ENCODE measurements at places on chromosomes 12 and 14.

DNA sequence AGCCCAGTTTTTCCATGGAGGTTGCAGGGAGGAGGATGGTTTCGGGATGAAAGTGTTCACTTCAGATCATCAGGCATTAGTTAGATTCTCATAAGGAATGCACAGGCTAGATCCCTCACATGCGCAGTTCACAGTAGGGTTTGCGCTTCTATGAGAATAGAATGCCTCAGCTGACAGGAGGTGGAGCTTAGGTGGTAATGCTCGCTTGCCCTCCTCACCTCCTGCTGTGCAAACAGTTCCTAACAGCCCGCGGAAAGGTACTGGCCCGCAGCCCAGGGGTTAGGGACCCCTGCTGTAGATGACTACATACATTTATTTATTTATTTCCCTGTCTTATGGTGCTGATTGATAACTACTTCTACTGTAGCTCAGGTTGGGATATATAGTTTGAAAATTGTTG lies 93.2 kb downstream of the FBXO33 start:
- DNase-seq = no peak

DNA sequence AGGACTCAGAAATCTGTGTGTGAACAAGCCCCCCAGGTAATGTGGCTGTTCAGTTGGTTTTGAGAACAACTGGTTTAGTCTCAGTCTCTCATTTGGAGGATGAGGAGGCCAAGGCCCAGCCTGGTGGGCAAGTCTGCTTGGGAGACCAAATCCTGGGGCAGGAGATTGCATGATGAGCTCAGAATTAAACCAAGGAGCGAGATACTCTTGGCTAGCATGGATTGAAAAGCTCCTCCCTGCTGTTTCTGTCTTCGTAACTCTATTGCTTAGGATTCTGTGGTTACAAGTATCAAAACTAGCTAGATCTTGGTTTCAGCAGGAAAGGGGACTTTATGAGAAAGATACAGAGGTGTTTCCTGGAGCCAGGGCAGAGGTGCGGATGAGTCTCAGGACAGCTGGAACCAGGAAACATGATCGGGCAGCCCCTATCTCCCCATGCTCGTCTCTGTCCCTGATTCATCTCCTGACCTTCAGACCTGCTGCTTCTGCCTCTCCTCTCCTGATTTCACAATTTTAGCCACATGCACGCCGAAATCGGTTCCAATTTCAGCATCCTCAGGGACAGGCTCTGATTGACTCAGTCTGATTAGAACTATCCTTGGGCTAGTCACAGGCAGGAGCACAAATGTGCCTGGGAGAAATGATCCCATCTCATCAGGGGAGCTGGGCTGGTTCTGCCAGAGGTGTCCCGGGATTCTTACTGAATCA lies 40.2 kb upstream of the RIN3 start:
- DNase-seq = no peak

DNA sequence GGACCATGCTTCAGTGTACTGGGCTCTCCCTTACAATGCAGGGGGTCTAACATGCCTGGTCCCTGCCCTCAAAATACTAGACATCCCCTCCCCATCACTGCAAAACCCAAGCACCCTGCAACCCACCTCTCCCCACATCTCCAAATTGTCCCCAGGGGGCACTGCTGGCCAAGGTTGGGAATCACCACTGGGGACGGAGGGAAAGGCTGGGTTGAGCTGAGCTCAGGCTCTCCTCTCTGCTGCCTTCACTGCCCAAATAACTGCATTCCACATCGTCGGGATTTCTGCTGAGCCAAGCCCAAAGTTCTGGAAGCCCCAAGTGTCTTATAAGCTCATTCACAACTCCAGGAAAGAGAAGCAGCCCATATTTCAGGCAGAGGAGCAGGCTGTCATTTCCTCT lies 69.6 kb downstream of the NT5DC3 start:
- DNase-seq = no peak

DNA sequence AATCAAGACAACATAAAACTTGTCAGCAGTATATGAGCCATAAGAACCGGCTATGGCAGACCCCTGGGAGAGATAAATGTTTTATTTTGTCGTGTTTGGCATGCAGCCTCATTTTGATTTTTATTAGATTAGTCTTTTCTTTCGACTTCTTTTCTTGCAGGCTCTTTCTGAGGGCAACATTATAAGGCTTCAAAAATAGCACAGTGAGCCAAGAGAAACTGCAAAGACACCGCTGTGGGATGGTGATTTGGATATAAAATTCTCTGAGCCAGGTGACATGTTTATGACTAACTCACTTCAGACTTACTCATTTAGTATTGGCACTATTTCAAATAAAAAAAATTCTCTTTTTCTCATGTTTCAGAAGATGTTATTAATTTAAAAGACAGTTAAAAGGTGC lies 96.8 kb upstream of the PKP2 start:
- no peak for DNase-seq

DNA sequence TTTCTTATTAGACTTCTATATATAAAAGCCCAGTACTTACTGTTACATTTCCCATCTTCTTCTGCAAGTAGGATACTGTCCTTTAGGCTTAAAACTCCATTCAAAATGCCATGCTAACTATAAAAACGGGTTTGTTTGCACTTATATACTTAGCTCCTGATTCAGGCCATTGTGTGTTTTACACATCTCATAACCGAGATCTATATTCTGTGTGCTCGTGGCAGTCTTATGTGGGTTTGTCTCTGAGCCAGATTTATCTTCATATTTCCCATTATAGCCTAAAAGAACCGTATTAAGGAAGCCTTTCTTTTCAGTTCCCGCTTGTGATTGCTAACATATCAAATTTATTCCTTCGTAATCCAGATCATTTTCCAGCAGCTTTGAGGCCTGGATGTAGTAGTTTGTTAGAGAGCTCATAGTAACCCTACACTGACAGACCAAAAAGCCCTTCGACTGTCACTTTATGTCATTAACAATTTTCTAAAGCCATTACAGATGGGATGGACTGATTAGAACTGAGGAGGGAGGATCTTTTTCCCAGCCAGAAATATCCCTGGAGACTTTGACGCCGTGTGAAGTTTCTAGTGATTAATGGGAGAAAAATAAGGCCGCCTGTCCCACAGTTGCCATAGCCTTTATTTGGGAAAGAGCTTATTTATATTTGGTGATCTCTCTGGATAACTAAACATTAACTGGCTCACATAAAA lies 508.5 kb downstream of the FOXG1 start:
- DNase-seq = no peak

GRCh38 chr12:28824849-28825248 lies 324.2 kb upstream of the FAR2 start:
- DNase-seq = no peak

Measured in stimulated activated effector memory CD8-positive, alpha-beta T cell treated with anti-CD3 and anti-CD28 coated beads, Interleukin-12 subunit alpha, Interleukin-12 subunit beta, amount 100 ng/mL, for 72 hours (primary cell).